ENCODE measurements at places on chromosomes 5 and 9.

GRCh38 chr9:134196911-134197310 lies 32.5 kb upstream of the RNU6ATAC start:
- DNase-seq: no peak

DNA sequence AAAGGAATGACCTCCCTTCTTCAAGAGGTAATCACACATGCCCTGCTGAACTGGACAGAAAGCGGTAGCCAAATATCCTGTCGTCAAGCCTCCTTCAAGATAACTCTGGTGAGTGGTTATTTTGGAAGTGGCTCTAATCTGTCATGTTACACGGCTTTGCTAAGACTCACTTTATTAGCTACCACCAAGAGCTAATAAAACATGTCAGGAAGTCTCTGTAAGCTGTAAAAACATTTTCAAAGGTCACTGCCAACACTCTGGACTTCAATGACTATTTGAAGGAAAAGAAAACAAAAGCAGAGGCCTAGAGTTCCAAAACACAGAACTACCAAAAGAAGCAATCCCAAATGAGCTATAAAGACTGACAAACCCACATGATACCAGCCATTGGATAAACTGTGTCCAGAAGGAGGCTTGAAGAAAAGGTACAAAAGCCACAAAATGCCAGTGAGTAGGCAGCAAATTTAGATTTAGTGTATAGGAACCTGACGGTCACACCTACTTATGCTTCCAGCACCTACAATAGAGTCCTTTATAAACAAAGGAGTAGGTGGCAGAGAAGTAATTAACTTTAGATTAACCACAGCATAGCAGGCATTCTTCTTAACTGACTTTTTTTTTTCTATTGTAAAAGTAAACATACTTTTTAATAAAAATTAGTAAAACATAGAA lies 97.3 kb upstream of the EQTN start:
- no peak for DNase-seq

DNA sequence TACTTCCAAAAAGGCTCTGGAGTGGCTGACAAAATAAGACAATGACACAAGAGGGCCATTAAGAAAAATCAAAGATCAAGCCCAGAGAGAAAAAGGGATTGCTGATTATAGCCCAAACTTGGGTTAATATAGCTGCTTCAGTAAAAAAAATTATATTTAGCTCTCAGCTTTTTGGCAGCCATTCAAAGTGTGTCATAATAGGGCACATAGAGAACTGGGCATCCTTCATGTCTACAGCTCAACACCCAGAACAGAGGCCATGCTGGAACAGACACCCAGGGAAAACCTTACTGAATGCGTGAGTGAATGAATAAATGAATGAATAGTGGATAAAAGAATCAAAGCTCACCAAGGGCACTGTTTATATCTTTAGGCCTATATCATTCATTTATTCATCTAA lies 110.1 kb downstream of the SLIT3 start:
- no peak for DNase-seq

- DNase-seq: no peak
Observed at GRCh38 chr5:157924490-157924889, 65.5 kb upstream of the CLINT1 start.

DNA sequence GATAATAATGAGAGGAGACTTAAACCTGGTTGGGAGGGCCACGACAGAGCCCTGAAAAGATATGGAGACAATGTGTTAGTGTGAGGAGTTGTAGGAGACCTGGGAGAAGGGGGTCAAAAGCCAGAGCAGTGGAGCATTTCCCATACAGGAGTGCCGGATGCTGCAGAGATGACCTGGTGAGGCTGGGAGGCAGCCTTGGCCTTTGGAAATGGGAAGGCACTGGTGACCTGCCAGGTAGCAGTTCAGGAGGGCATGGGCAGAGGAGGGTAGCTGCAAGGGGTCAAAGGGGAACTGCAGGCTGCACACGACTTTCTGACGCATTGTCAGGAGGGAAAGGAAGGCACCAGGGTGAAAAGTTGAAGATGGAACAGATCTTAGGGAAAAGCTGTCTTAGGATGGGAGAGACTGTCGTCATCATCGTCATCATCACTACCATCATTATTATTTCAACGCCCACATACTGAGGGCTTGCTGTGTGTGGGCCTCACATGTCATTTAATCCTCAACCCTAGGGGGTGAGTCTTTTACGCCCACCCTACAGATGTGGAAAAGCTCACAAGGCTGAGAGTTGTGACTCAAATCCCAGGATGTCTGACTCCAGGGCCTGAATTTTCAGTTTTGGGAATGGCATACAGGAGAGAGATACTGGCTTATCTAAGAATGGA lies 13.3 kb downstream of the ARAP3 start:
- no peak for DNase-seq

- no peak for DNase-seq
Observed at GRCh38 chr9:112726428-112726827, 8.5 kb upstream of the INIP start.

GRCh38 chr5:77427998-77428397 lies 64.1 kb downstream of the WDR41 start:
- DNase-seq: no peak

GRCh38 chr9:77848404-77848803 lies 183.2 kb downstream of the GNAQ start:
- no peak for DNase-seq

DNA sequence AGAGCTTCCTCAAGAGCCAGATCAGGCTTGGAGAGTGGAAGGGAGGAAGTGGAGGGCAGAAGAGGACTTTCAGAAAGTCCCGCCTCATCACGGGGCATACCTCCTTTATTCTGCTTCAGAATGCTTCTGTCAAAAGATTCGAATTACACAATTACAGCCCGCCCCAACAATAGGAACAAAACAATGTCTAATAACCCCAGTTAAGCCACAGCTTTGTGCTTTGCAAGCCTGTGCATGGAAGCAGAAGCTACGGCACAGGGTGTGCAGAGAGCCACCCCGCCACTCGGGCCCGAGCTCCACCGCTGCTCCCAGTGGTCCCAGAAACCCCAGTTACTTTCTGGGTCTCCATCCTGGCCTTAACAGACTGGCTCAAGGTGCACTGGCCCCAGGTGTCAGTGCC lies 23.5 kb downstream of the HNRNPH1 start:
- no peak for DNase-seq

GRCh38 chr5:72112389-72112788 lies 5.1 kb downstream of the MAP1B start:
- DNase-seq: no peak

- DNase-seq: no peak
Observed at GRCh38 chr5:55104036-55104772, 1.8 kb downstream of the GZMA start.

GRCh38 chr9:135100241-135100681 lies 12.8 kb downstream of the OLFM1 start:
- no peak for DNase-seq

DNA sequence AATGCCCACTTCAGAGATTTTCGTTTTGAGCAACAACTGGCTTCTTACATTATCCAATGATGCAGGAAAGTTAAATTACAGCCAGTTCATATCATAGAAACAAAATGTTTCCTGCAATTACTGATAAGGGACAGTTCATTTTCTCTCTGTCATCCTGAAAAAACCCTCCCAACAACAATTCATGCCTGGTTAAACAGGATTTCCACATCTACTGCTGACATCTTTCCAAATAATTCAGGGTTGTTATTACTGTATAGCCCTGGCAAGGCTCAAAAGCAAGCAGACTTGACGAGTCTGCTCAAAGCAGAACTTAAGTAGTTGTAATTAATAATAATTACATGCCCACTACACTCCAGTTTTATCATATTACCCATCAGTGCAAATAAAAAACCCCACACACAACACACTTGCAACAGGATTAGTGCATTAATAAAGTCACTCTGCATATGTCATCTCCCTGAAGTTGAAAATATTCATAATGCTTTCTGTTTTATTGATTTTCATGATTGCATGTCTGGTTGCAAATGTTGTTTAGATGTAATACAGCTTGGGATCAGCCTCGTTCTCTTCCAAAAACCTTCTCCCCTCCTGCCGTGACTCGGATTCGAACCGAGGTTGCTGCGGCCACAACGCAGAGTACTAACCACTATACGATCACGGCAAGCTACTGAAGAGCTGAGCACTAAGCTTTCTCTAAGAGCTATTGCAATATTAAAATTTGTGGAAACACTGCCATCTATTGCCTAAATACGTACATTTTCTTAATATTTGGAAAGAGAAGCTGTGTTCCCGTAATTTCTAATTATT lies 119.6 kb upstream of the NFIB start:
- DNase-seq: peak; percentile 61
